ENCODE measurements at places on chromosomes 1 and 21.
A peak's percentile ranks its signal among the peaks of the same experiment; 100 is the strongest.

DNA sequence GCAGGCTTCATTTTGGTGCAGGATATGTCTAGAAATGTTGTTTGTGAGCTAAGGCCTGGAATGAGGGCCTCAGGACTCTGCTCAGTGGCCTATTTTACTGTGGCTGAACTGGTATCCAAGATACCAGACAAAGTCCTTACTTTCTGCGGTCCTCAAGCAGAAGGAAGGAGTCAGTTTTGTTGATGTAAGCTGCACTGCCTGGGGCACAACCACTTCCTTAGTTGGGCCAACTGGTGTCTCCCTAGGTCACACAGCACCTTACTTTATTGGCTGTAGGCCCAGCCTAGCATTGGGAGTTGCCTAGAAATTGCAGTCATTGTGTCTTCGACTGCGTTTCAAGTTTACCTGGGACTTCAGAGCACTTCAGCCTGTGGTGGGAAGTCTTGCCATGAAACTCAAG lies 1322.7 kb downstream of the AMY1C start:
- no peak for DNase-seq

GRCh38 chr21:35611708-35612132 lies 448.6 kb downstream of the SETD4 start:
- no peak for DNase-seq

DNA sequence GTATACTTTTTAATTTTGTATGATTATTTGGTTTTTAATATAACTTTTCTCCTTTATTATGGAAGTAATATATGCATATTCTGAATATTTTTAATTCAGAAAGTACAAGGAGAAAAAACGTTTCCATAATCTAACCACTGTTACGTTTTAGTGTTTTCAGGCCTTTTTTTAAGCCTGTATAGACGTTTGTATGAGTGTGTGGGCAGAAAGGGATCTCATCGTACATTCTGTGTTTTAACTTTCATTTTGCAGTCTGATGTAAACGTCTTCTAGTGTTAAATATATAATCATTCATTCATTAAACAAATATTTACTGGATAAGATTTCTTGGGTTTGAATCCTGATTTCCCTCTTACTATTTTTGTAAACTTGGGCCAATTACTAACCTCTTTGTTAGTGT lies 38.0 kb upstream of the PLEKHO1 start:
- no peak for DNase-seq

GRCh38 chr21:15164678-15165303 lies 100.0 kb upstream of the NRIP1 start:
- DNase-seq = no peak

GRCh38 chr1:100528871-100529270 lies 9.1 kb upstream of the GPR88 start:
- DNase-seq = no peak

DNA sequence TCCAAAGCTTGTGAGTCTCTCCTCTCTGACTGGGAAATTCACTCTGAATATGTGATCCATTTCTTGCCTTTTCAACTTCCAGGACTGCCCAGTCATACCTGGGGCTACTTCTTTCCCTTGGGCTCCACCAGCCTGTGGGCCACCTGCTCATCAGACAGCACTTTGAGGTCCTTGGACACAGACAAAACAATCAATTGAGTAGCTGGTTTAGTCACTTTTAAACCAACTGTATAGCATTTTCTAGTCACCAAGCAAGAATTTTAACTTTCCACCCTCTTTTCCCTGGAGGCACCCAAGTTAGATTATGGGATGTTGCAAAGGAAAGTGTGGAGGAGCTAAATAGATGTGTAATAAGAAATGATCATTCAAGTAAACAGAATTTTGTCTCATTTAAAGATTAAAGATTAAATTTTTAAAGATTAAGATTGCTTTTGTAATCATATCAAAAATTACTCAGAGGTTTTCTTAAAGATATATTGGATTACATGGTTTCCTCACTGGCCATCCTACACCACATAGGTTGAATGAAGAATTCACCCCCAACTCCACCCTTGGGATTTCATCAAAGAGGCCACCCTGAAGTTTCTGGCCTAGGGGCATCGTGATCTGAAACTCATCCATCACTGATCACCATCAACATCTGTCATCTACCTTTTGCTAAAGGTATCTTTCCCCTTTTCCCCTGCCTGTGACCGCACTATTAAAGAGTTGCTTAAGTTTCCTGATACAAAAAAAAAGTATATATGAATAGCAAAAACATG lies 219.2 kb upstream of the NR5A2 start:
- DNase-seq = no peak

DNA sequence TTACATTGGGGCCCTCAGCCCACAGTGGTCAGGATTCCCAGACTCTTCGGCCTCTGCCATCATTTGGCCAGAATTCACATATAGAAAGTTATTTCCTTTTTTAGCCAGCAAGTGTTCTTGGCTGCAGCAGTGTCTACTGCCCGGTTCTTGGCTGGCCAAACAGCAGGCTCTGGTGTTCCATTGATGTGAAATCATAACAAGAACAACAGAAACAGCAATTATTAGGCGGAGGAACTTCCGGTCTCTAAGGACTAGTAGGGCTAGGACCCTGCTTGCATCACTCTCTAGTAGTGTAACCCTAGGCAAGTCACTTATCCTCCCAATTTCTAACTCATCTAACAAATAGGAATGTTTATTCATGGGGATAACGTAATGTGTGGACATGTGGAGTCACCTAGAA lies 8.7 kb upstream of the GJA5 start:
- no peak for DNase-seq

- peak; percentile 52 for DNase-seq
Observed at GRCh38 chr1:36387141-36387949, 1.6 kb upstream of the STK40 start.

- no peak for DNase-seq
Observed at GRCh38 chr21:41241341-41241740, 73.4 kb downstream of the BACE2 start.

- peak; percentile 66 for DNase-seq
Observed at GRCh38 chr1:23122023-23122748, 46.5 kb downstream of the LUZP1 start.

DNA sequence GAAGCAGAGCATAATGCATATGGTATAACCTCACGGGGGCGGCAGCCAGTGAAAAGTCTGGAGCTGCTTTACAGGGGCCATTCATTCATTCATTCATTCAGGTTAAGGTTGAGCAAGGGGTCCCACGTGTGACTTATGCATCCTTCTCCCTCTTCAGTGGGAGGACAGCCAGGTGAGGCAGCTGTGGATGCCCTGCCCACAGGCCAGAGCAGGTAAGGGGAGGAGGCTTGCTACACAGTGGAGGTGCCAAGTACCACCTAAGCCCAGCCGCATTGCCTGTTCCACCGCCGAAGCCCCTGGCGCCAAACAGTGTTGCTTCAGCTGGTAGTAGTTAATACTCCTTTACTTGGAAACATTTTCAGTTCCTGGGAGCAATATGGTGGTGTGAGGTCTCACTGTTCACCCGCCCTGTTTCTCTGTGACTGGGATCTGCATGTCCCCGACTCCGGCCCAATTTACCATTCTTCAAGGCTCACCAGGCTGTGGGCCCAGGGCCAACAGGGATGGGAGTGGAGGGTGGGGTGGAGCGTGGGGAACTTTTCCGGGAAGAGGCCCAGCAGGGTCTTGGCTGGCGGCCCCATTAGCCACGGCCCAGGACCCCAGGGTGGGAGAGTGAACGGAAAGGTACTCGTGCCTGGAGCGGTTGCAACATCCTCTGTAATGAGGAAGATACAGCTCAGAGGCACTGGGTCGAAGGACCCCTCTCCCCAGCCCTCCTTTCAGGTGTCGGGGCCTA lies 722 bp upstream of the PODN start:
- DNase-seq = no peak

DNA sequence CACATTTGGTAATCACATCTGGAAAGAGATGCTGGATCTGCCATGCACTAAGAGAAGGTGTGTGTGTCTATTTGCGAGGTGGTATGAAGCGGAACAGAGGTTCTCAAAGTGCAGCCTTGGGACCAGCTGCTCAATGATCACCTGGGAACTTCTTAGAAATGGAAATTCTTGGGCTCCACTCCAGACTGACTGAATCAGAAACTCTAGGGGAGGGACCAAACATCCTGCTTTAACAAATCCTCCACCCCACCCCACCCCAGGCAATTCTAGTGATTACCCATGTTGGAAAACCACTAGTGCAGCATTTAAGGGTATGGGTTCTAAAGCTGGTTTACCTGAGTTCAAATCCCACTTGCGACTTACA lies 143.9 kb upstream of the JUN start:
- DNase-seq = no peak

DNA sequence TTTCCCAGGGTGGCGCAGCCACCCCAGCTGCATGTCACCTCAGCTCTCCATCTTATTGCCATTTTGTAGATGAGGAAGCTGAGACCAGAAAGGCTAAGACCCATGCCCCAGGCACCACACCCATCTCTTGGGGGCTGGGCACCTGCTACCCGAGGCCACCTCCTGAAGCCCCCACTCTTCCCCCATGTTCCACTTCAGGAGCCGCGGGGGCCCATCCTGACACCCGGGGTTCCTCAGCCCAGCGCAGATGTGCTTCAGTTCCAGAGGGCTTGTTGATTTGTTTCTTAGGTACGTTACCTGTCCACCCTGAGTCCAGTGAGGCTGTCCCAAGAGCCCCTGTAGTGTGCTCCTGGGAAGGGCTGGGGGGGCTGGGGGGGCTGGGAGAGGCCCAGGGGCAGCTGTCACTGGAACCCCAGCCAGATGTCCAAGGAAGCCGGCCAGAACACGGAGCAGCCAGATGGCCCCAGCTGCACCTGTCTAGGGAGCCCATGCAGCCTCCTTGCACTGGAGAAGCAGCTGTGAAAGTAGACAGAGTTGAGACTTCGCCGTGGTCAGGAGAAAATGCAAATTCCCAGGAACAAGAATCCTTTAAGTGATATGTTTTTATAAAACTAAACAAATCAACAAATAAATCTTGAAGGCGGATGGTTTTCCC lies 17.1 kb upstream of the CCDC27 start:
- no peak for DNase-seq

- no peak for DNase-seq
Observed at GRCh38 chr1:247287460-247287859, 31.6 kb downstream of the VN1R5 start.

GRCh38 chr1:209783386-209783785 lies 973 bp downstream of the C1orf74 start:
- DNase-seq = no peak

DNA sequence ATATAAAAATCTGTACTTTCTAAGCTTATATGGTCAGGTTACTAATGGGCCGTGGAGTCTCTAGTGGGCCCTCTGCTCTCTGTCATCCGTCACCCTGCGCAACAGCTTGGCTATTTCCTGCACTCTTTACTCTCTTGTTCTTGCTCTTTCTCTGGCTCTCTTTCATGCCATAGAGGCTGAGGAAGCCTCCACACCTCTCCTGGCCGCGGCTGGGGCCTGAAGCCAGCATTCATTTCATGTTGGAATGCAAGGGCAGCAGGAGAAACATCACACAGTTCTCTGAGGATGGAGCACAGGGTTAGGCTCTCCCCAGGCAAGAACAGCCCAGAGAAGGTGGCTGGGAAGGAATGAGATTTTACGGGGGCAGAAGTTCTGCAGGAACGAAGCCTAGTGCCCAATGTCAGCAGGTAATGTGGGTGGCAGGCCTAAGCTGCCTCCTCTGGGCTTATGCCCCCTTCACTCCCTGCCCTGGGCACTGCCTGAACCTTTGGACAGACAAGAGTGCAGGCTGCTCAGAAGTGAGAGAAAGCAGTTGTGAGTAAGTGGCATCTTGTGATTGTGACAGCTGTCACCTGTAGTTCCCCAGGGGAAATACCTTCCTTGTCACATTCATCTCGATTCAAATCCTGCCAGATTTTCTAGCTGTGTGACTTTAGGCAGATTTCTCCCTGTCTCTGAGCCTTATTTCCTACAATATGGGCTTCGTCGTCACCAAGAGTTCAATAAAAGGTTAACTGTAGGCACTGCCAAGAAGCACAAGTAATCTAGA lies 3.6 kb upstream of the FHAD1 start:
- DNase-seq = no peak
